ENCODE measurements at places on chromosomes 6 and 20.

GRCh38 chr6:132392792-132393191 lies 8.5 kb downstream of the MOXD1 start:
- no peak for DNase-seq

- DNase-seq = no peak
Measured at GRCh38 chr6:34813028-34813713, 21.3 kb downstream of the BLTP3A start.

- no peak for DNase-seq
Measured at GRCh38 chr6:39369987-39370386, 47.5 kb upstream of the KCNK16 start.

DNA sequence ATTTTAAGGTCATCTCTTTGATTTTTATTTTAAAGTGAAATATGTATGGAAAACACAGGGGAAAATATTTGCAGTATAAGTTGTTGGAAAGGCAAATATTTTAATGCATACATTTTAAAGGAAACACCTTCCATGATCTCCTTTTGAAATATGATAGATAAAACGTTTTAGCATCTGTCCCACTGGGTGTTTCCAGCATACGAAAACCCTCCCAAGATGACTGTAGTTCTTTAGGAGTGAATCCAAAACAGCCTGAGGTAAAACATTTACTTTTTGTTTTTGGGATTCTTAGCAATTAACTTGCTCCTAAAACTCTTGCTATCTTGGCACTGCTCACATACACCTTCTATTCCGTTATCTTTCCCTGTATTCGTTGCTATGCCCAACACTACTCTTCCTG lies 210.0 kb downstream of the EPHA7 start:
- no peak for DNase-seq

DNA sequence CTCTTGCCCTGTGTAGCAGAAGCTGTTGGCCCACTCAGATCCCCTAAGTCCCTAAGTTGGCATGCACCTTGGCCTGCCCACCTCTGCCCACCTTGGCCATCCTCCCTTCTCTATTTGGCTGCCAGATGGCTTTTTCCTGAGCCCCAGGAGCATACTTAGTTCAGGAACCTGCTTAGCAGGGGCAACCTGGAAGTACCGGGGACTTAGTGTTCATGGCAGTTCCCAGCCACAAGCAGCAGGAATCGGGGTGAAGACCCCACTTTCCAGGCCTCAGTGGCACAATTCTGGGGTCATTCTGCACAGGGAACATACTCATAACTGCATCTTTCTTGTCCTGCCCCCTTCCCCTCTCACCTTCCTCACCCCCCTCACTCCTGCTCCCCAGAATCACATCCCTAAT lies 158.0 kb upstream of the PMEPA1 start:
- DNase-seq = no peak

- no peak for DNase-seq
Measured at GRCh38 chr20:8255945-8256632, 124.0 kb downstream of the PLCB1 start.

- DNase-seq = no peak
Measured at GRCh38 chr6:36850021-36850420, 10.8 kb upstream of the CPNE5 start.

GRCh38 chr6:12450467-12450866 lies 160.3 kb downstream of the EDN1 start:
- DNase-seq = no peak

GRCh38 chr6:109008054-109008453 lies 86.6 kb downstream of the SESN1 start:
- no peak for DNase-seq

- DNase-seq = no peak
Measured at GRCh38 chr20:2618815-2619214, 33.6 kb upstream of the NOP56 start.

- DNase-seq = no peak
Measured at GRCh38 chr6:140670021-140670420, 1295.6 kb upstream of the CITED2 start.

- no peak for DNase-seq
Measured at GRCh38 chr20:51446230-51446629, 96.3 kb downstream of the NFATC2 start.

GRCh38 chr6:133198725-133199124 lies 42.4 kb upstream of the EYA4 start:
- DNase-seq = no peak

DNA sequence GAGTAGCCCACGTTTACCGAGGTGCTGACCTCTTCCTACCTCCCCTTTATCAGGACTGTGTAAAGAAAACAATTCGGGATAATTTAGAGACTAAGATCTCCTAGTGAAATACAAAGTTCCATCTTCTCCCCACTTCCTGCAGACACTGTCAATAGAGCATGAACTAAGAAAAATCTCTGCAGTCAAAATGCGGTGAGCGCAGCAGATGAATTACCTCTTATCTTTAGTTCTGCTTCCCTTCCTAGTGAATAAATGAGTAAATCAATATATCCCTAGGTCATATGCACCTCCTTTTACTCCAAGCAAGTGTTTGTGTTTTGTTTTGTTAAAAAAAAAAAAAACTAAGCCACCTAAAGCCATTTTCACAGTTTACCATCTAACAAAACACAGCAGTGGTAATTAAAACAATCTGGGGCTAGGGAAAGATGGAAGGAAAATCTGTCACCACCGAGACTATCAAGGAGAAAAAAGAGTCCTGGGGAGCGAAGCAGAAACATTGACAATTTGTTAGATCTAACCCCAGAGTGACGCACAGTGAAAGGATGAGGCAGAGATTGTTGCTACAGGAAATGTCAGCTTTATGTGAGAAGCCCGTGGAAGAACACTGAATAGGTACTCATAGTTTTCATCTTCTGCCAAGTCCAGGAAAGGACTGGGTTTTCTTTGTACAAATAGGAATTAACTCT lies 159.4 kb upstream of the SPTLC3 start:
- no peak for DNase-seq
